LoVo (cell line): ENCODE measurements at places on chromosomes 2 and 18.
A peak's percentile ranks its signal among the peaks of the same experiment; 100 is the strongest.

GRCh38 chr2:119326938-119327337 is 39.7 kb downstream of the C2orf76 start:
- no peak for DNase-seq

GRCh38 chr2:191703079-191703725 is 25.3 kb downstream of the NABP1 start:
- no peak for DNase-seq

DNA sequence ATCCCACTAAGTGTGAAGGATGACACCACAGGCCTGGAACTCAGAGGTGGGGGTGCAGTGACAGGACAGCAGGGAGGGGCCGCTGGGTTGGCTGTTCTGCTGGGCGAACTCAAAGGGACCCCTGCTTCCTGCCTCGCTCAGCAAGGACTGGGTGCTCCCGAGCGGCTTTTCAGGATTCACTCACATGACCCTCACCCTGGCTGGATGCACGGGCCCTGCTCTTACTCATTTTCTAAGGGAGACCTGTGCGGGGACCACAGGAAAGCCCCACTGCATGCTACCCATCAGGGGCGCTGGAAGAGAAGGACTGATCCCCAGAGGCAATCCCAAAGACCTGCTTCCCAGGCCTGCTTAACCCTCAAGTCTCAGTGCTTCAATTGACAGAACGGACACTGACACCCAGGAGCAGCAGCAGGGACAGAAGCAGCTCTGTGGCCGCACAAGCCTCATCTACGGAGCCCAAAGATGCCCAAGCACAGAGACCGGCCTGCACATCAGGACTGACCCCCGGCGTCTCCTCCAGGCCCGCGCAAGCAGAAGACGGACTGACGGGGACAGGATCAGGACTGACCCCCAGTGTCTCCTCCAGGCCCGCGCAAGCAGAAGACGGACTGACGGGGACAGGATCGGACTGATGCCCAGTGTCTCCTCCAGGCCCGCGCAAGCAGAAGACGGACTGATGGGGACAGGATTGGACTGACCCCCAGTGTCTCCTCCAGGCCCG is 29.6 kb downstream of the THAP4 start:
- no peak for DNase-seq

DNA sequence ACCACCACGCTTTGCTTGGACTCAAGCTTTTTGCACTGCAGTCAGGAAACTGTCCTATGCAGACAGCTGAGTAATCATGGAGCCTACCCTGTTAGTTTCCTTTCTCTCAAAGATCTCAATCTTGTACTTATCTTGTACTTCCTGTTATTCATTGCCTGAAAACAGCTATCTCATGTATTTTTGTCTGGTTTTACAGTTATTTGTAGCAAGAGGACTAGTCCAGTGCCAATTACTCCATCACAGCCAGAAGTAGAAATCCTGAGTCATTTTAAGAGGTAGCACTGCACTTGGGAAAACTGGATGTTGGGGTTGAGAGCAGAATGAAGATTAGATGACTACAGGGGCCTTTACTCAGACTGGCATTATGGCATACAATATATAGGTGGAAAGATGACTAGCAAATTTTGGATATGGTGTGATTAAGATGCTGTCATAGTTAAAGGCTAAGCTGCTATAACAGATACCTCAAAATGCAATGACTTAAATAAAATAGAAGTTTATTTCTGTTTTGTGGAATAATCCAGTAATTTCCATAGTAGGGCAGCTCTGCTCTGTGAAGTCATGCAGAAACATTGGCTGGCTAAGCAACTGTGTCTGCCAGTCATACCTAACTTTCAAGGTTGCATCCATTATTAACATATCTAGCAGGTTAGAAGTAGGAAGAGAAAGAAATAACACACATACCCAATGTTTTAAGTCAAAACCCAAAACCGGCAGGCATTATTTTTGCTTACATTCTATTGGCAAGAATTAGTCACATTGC is 21.1 kb upstream of the CHMP3 start:
- no peak for DNase-seq

- peak; percentile 4 for DNase-seq
These were observed 11.3 kb downstream of the SLC14A2 start for GRCh38 chr18:45626330-45627203.

- peak; percentile 12 for DNase-seq
These were observed 89.6 kb upstream of the NPAS2 start for GRCh38 chr2:100730290-100730868.

DNA sequence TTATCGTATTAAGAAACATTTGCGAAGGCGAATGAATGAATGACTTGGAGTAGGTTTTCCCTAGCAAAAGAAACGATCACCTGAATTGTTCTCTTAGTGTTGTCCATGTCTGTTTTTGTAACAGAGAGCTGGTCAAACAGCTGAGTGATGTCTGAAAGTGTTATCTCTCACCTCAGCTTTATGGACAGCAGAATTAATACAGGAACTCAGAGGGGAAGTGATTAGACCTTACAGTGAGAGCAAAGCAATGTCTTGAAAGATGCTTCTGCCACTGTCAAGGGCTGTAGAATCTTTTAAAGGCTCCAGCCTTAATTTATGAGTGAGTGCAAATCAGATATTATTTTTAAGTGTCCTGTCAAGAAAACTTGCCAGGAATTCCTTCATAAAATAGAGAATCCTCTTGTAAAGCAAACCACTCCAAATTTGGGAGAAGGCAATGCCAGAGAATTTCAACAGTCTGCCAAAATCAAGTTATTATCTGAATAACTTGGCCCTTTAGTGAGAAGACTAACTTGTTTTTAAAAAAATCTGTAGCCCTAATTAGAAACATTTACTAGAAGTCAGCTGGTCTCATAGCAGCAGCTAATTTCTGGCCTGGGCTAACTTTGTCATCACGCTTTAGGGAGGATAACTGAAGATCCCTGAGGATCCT is 60.7 kb downstream of the CDC42EP3 start:
- DNase-seq, result no peak

DNA sequence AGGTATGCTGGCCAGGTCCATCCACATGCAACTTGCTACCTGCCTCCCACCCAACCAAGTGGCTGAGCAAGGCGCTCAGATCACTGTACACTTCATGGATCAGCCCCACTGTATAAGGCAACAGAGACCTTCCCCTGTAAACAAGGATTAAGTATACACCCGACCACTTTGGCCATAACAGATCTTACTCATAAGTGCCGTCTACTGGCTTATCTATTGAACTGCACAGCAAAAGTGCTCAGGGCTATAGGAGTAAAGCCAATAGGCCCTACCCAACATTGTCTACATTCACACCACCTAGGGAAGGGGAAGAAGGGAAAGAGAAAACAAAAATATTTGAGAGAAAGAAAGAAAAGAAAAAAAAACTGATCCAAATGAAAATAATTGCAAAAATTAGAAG is 663.9 kb upstream of the LRRTM1 start:
- DNase-seq, result no peak

GRCh38 chr2:61172671-61173070 is 10.7 kb downstream of the C2orf74 start:
- no peak for DNase-seq

- DNase-seq, result no peak
These were observed 14.2 kb downstream of the GALNT5 start for GRCh38 chr2:157271590-157272203.

GRCh38 chr2:235263205-235264120 is 230.4 kb upstream of the AGAP1 start:
- DNase-seq, result peak; percentile 87

GRCh38 chr2:142176941-142177340 is 46.1 kb upstream of the LRP1B start:
- no peak for DNase-seq

- DNase-seq, result no peak
These were observed 31.6 kb downstream of the RAB27B start for GRCh38 chr18:54859667-54860421.

GRCh38 chr2:143708682-143709081 is 579.5 kb downstream of the ARHGAP15 start:
- DNase-seq, result no peak

- peak; percentile 54 for DNase-seq
These were observed 166.4 kb downstream of the PDE11A start for GRCh38 chr2:177906041-177906718.

DNA sequence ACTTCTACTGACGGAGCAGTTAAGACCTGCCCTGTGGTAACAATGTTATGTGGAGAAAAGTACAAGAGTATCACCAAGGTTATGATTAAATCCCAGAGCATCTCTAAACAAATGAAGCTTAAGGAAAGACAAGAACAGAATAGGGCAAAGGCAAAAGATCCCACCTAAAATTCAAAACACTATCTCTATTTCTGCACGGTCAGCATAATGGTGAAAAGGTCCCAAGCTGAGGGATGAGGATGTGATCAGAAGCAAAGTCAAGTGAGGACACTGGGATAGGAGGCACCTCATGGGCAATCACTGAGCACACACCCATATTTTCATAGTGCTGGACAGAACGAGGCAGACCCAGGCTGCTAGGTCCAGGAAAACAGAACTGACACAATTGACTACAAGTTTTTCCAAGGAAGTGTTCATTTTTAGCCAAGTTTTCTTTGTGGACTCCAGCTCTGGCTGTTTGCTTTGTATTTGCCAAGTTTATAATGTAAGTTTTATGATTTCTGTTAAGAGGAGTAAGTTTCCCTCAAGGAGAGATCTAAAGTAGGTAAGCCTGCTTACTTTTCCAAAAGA is 77.8 kb downstream of the NCKAP5 start:
- DNase-seq, result no peak
